ENCODE measurements at places on chromosomes 16 and 17.

DNA sequence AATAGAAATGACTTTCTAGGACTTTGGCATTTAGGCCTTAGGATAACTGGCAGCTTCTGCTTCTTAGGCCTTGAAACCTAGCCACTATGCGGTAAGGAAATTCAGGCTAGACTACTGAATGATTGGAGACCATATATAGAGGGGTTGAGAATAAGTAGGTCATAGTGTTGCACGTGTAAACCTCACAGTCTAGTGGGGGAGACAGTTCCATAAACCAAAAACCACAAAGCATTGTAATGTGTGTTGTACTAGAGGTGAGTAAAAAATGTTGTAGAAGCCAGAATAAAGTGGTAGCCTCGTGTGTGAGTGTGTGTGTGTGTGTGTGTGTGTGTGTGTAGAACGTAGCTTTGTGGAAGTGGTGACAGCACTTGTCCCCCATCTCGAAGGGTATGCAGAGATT lies 188.5 kb downstream of the MAP2K6 start:
- no peak for DNase-seq

DNA sequence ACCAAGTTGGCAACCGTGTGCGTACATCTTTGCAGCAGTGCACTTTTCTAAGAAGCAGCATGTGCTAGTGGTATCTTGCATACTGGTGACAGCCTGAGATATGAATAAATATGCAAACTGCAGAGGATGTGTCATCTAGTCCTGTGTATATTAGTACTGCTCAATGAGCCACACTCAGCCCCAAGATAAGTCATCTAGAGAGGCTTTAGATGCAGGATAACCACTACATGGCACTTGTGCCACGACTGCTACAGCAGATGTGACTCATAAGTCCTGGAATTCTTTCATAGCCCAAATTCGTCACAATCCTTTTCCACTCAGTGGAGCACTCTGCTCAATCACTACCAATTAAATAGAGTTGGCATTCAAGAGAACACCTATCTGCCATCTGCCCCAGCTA lies 171.5 kb downstream of the AXIN2 start:
- DNase-seq: no peak

- DNase-seq: no peak
Measured at GRCh38 chr16:8070506-8070905, 519.8 kb downstream of the TMEM114 start.

GRCh38 chr16:84476401-84476800 lies 28.1 kb downstream of the MEAK7 start:
- no peak for DNase-seq

- DNase-seq: no peak
Measured at GRCh38 chr16:12141073-12141951, 164.8 kb downstream of the SNX29 start.

GRCh38 chr16:15807603-15808009 lies 49.2 kb downstream of the MYH11 start:
- no peak for DNase-seq

- no peak for DNase-seq
Measured at GRCh38 chr17:63023049-63023448, 57.0 kb downstream of the TANC2 start.

- DNase-seq: no peak
Measured at GRCh38 chr17:3719265-3719664, 4.4 kb upstream of the HASPIN start.

DNA sequence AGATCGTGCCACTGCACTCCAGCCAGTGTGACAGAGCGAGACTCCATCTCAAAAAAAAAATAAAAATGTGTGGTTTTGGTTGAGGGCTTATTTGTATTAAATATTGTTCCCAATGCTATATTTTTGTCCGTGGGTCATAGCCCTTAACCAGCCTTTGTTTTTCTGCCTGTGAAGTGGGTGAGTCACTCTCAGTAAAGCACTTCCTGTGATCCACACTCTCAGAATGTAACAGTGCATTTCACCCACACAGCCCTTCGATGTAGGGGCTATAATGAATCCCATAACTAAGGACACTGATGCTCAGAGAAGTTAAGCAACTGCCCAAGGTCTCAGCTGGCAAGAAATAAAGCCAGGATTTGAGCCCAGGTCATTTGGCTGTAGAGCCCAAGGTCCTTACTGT lies 34.7 kb upstream of the POLR3E start:
- no peak for DNase-seq

GRCh38 chr16:23274968-23275367 lies 27.1 kb upstream of the SCNN1B start:
- no peak for DNase-seq

GRCh38 chr17:20116683-20117309 lies 107.6 kb downstream of the SPECC1 start:
- DNase-seq: peak; percentile 29

- DNase-seq: no peak
Measured at GRCh38 chr16:58127634-58128033, 1.5 kb downstream of the CFAP20 start.

GRCh38 chr17:29733166-29733565 lies 110.5 kb upstream of the CORO6 start:
- DNase-seq: no peak

- no peak for DNase-seq
Measured at GRCh38 chr17:51662204-51663056, 402.1 kb downstream of the UTP18 start.

DNA sequence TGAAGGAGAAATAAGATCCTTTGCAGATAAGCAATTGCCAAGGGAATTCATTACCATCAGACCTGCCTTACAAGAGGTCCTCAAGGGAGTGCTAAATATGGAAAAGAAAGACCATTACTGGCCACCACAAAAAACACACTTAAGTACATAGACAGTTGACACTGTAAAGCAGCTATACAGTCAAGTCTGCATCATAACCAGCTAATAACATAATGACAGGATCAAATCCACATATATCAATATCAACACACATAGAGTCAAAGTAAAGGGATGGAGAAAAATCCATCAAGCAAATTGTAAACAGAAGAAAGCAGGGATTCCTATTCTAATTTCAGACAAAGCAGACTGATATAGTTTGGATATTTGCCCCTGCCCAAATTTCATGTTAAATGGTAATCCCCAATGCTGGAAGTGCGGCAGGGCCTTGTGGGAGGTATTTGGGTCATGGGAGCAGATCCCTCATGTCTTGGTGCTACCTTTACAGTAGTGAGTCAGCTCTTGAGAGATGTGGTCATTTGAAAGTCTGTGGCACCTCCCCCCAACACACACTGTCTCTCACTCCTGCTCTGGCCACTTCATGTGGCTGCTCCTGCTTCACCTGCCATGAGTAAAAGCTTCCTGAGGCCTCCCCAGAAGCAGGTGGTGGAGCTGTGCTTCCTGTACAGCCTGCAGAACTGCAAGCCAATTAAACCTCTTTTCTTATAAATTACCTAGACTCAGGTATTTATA lies 32.8 kb downstream of the TANC2 start:
- DNase-seq: no peak

- no peak for DNase-seq
Measured at GRCh38 chr16:75296606-75297005, 45.2 kb upstream of the BCAR1 start.

DNA sequence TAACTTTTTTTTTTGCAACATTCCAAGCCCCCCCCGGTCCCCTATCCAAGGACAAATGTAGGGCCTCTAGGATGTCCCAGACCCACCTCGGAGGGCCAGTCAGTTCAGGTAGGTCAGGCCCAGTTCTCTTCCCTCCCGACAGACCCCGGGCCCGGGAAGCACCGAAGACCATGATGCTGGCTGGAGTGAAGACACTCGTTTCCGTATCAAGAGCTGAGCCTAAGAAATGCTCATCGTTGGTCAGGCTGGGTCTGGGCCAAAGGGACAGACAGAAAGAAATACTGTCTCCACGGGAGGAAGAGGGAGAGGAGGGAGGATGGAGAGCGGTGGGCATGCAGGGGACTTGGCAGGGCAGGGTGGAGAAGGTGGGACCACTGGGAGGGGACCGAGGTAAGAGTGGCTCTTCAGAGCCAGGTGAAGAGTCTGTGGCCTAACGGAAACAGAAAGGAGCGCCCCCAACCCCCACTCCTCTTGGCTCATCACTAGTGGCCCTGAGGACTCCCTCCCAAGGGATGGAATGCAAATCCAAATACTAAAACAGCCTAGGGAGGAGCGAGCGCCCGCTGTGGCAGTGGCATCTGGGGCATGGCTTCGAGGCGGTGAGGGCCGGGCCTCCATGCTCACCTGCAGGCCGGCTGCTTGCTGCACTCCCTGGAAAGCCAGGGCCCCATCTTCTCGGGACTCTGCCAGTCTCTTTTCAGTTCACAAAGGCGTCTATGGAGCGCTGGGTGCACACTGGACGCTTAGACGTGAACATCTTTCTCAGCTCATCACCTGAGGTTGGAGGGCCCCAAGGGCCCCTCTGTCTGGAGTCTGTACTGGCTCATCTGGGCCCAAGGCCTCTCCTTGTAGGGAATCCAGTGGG lies 1.7 kb upstream of the ROGDI start:
- no peak for DNase-seq

- no peak for DNase-seq
Measured at GRCh38 chr17:77926981-77927380, 31.5 kb upstream of the TNRC6C start.

DNA sequence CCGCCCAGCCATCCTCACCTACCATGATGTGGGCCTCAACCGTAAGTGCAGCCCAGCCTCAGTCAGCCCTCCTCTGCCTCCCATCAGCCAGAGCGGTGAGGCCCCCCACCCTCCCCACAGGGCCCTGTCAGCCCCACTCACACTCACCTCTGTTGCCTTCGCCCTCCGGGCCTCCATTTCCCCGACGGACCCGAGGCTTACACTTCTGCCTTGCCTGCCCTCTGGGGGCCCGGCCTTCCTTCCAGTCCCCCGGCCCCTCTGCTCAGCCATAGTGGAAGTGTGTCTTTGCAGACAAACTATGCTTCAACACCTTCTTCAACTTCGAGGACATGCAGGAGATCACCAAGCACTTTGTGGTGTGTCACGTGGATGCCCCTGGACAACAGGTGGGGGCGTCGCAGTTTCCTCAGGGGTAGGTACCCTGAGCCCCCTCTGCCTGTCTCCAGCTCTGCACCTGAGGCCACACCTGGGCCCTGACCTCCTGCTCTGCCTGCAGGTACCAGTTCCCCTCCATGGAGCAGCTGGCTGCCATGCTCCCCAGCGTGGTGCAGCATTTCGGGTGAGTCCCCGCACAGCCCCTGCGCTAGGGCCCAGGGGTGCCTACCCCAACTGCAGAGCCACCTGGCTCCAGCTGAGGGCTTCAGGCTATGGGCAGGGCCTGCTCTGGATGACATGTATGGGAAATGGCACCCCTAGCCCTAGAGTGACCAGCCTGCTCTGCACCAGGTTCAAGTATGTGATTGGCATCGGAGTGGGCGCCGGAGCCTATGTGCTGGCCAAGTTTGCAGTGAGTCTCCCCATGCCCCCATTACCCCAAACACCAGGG lies 4.1 kb downstream of the NDRG4 start:
- no peak for DNase-seq

Measured in activated T-cell treated with anti-CD3 and anti-CD28 coated beads for 24 hours (primary cell).